ENCODE measurements at places on chromosomes 3 and 15.
A peak's percentile ranks its signal among the peaks of the same experiment; 100 is the strongest.

DNA sequence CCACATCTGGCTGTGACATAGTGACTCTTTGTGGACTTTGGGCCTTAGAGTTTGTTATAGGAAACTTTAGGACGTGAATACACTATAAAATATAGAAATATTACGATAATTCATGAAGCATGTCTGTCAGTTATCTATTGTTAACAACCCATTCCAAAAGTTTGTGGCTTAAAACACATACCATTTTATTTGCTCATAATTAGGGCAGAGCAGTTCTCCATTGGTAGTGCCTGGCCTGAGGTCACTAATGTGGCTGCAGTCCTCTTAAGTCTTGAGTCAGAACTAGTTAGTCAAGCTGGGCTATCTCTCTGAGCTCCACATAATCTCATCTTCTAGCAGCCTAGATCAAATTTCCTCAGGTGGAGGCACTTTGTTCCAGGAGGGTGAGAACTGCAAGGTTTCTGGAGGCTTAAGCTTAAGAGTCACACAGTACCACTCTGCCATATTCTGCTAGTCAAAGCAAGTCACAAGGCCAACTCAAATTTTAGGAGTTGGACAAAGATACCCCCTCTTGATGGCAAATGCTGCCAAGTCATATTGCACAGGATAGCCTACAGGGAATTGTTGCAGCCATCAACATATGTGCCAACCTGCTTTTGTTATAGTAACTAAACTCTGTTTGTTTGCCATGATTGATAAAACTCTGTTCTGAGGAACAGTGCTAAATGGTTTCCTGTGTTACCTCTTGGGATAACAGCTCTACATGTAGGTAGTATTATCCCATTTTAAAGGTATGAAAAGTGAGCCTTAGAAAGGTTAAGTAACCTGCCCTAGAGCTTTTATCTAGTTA is 8.7 kb downstream of the ATXN7 start:
- DNase-seq = peak; percentile 83

GRCh38 chr3:174949523-174949922 is 90.4 kb downstream of the NAALADL2 start:
- DNase-seq = peak; percentile 99

- DNase-seq = peak; percentile 41
Observed at GRCh38 chr15:71106802-71107500, 8.3 kb upstream of the THSD4 start.

DNA sequence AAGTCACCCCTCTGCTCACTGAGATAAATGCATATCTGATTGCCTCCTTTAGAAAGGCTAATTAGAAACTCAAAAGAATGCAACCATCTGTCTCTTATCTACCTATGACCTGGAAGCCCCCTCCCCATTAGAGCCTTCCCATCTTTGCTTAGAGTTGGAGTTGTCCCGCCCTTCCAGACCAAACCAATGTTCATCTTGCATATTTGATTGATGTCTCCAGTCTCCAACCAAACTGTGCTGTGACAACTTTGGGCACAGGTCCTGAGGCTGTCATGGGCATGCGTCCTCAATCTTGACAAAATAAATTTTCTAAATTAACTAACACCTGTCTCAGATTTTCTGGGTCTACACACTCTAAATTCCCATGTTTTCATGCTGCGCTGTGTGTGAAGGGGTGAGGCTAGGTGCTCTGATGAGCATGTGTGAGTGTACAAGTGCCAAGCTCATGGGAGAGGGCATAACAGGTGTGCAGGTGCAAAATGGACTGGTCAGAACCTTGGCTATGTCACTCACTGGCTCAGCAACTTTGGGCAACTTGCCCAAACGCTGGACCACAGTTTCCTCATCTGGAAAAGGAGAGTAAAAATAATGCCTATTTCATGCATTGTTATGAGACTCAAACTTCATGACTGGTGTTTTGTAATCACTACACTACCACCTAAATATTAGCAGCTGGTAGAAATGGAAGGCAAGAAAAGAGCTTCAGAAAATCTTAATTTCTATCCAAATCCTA is 7.2 kb downstream of the DAPK2 start:
- no peak for DNase-seq

DNA sequence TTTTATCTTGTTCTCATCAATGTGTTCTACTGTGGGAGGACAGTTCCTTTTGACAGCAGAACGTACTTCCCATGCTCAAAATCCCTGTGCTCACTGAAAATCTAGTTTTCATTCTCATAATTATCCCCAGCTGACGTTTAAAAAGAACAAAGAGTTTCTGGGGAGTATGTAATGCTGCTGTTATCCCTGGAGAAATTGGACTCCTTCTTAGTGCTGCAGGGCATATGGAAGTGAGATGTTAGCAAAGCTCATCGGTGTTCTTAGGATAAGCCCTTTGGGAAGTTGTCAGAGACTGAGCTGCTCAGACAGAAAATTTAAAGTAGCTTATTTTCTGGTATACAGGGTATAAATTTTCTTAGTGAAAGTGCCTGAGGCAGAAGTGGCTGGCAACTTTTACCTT is 66.5 kb downstream of the CDAN1 start:
- DNase-seq = no peak

DNA sequence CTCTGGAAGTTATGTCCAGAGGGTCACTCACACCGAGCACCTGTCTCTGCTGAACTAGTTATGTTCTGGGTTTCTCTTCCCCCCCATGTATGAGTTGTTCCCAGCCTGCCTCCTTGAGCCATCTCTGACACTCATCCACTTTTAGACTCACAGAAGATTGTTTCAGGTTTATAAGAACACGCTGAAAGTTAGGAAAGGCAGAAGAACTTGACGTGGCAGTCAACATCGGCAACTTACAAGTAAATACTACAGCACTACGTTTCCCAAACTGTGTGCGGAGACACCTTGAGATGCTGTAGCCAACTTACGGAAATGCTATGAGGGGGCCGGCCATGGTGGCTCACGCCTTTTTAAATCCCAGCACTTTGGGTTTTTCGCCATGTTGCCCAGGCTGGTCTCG is 318.0 kb downstream of the ZNF621 start:
- no peak for DNase-seq

DNA sequence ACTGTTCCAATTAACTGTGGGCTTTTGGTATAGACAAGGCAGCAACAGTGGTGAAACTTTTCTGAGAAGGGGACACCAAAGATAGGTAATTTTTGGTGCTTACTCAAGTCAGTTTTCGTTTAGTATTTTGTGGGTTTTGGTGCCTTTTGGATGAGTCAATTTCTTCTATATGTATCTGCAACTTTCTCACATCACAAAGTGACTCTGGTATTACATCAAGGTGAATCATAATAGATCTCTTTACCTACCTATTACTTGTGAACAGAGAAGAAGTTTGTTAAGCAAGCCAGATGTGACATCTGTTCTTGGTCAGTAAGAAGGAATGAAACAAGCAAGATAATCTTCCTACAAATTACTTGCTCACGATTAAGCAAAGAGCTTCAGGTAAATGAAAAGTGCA is 732.4 kb upstream of the DPPA4 start:
- DNase-seq = no peak
